ENCODE measurements at places on chromosomes 6 and 20.

- DNase-seq = no peak
These were observed 224.2 kb upstream of the SYNCRIP start for GRCh38 chr6:85866758-85867401.

DNA sequence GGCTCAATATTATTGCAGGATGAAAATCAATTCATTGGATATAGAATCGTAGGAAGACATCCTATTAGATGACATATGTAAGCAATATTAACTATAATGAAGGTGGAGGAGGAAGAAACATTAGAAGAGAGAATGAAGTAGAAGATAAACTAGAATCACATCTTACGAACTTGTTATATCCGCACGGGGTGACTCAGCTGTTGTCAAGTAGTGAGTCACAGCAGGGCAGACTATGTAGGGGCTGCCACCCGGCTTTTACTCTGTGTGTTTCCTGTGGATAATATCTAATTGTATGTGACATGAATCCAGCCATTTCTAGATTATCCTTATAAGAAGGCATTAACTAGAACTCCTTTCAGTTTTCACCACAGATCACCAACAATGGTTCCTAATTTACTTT, 520.2 kb downstream of the DOK5 start:
- DNase-seq = no peak

DNA sequence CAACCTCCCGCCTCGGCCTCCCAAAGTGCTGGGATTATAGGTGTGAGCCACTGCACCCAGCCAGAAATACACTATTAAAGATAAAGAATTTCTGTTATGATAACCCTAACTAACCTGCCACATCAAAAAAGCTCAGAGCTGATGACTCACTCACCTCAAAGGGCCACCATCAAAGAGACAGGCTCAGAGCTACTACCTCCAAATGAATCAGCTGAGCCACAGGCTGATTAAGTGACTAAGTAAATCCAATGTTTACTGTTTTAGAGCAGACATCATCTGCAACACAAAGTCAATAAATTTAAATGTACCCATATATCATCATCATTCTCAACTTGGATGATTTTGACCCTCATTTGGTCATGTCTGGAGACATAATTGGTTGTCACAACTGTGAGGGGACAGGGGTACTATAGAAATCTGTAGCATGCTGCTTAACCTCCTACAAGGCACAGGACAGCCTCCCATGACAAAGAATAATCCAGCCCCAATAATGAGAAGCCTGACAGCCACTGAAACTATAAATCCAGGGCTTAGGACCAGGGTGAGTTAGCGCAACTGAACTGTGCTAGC, 106.5 kb downstream of the ATP9A start:
- DNase-seq = peak; percentile 73

- no peak for DNase-seq
These were observed 81.0 kb downstream of the EDN1 start for GRCh38 chr6:12371151-12371550.

DNA sequence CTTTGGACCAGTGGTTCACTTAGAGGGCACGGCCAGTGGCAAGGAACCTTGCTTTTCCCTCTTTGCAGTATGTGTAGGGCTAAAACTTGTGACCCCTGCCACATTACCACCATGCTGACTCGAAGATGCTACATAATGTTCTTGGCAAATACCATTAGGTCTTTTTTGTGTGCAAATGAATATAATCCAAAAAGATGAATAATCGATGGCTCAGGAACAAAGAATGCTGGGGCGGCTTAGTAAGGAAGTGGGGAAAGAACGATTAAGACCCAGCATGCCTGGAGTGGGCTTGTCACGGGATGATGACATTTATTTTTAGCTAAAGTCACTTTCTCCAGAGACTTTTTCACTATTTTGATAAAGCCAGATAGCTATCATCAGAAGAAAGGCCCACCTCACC, 23.1 kb downstream of the CMTR1 start:
- DNase-seq = no peak

- peak; percentile 24 for DNase-seq
These were observed 31.7 kb upstream of the CST1 start for GRCh38 chr20:23782366-23782983.

DNA sequence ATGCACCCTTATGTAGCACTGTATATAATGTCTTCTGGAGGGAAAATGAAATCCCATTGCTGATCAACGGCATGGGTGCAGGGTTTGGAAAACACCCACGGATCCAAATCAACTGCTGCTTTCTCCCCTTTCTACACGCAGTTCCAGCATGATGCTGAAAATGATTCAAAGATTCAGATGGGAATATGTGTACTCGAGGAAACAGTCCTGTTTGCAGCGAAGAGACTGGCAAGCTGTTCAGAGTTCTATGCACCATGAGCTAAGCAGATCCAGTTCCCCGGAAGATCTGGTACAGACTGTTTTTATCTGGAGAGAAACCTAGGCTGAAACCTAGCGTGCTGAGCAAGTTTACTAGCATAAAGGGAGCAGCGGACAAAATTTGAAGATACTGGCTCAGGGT, 47.9 kb upstream of the CDH4 start:
- DNase-seq = no peak

DNA sequence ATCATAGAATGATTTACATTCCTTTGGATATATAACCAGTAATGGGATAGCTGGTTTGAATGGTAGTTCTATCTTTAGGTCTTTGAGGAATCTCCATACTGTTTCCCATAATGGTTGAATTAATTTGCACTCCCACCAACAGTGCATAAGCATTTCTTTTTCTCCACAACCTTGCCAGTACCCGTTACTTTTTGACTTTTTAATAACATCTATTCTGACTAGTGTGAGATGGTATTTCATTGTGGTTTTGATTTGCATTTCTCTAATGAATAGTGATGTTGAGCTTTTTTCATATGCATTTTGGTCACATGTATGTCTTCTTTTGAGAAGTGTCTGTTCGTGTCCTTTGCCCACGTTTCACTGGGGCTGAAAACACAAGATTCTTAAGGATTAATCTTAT, 107.3 kb downstream of the TINAG start:
- no peak for DNase-seq

DNA sequence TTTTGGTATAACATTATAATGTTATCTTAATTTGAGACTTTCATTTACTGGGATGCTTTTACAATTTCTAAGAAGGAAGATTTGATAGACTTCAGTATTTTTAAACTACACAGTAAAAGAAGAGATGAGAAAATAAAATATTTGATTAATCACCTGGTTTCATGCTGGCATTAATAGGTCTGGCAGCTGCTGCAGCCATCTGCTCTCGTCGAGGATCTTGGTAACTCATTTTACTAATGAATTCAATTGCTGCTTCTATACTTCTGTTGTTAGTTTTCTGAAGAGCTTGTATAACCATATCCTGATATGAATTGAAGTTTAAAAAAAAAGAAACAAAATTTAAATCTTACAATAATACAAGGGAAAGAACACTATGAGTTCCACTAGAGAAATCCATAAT, 23.0 kb downstream of the LATS1 start:
- no peak for DNase-seq

Data from stimulated activated CD4-positive, alpha-beta T cell treated with anti-CD3 and anti-CD28 coated beads, Interleukin-1b, Interleukin-23, amount 100 ng/mL, for 48 hours (primary cell).